ENCODE measurements at places on chromosomes 16 and 17. TPM values are rescaled to one million over a fixed set of nuclear protein-coding genes. Genes with fewer than 3 reads are reported as not detected.

- DNase-seq, result no peak
Measured at GRCh38 chr17:57939797-57940196, 15.4 kb downstream of the CUEDC1 start.

- no peak for DNase-seq
Measured at GRCh38 chr17:39036009-39036408, 68.8 kb upstream of the FBXO47 start.

DNA sequence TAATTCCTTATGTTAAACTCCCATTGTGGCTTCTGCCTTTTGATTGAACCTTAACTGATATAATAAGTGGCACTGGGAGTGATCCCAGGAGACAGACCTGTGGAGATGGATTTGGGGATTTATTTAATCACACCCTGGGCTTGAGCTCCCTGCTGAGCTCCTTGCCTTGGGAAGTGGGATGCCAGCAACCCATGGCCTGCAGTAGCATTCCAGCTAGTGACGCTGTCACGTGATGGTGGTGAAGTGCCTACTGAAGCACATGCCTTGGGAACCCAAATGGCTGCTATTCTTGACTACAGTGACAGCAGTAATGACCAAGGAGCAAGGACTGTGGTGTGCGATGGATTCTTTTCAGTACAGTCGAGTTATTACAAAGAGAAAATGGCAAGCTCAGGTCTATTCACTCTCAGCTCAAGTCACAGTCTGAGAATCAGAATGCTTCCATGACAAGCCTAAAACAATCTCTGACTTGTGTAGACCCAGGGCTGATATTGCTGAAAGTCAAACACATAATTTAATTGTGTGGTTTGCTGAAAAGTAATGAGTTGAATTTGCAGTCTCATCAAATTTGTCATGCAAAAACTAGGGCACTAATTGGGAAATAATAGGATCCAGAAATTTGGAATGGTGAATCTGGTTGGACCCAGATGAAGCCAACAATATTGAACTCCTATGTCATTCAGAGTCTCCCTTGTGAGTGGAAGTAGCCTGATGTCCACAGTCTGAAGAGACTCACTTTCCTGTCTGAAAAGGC lies 47.1 kb downstream of the BCL7C start:
- DNase-seq, result no peak

- no peak for DNase-seq
Measured at GRCh38 chr17:31535581-31535981, 144.1 kb downstream of the RAB11FIP4 start.

Gene MT3
- total RNA-seq, result 1.1 TPM

Gene KRT40
- not detected for total RNA-seq

Gene EIF4A3
- total RNA-seq, result 59.5 TPM

Measured in urinary bladder (tissue), 4 donors.